Skeletal muscle cell (primary cell): ENCODE measurements at places on chromosomes 13 and 19.

DNA sequence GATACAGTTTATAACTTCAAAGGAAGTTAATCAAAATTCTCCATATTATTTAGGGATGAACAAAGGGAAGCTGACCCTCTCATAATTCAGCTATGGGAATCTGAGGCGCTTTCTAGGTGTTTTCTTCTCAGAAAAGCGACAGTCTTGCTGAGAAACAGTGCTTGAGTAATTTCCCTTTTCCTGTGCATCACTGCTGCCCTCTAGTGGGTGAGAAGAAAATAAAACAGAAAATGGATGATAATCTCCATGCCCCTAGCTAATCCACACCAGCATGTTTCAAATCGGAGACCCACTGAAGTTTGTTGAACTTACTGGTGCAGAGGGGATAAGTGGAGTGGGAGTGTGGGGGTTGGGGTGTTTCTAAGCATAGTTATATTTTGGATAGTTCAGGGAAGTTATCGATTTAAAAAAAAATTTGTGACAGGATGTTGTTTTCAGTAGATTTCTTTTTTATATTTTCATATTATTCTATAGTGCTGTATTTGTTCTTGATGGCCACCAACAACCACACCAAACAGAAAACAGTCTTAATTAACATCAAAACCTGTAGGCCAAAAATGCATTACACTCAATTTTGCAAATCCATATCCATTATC is 21.4 kb downstream of the LCP1 start:
- no peak for DNase-seq

DNA sequence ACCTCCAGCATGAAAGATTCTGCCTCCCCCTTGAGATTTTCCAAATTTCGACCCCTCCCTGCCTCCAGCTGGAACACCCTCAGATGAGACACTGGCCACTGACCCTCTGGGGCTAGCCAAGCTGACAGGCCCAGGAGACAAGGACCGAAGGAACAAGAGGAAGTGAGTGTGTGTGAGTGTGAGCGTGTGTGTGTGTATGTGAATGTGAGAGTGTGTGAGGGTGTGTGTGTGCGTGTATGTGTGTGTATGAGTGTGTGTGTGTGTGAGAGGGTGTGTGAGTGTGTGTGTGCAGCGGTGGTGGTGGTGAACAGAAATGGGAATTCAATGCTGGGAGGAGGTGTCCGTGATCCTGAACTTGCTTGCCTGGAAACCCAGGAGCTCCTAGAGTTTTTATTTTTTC is 13.8 kb downstream of the HRC start:
- DNase-seq: no peak

DNA sequence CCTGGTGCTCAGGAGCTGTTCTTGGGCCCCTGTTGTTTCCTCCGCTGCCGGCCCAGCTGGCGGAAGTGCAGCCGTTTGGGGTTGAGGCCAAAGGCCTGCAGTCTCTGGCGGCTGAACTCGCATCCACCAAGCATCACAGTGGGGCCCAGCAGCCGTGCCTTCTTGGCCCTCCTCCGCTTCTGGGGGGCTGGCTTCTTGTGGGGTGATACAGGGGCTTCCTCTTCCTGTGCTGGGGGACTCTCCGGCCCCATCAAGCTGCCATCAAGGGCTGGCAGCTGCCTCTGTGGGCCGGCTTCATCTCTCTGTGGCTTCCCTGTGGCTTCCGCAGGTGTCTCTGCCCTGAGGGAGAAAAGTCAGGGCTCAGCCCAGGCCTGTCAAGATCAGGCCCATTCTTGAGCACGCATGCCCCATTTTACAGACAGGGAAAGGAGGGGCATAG is 10.3 kb downstream of the ATG4D start:
- DNase-seq: no peak

DNA sequence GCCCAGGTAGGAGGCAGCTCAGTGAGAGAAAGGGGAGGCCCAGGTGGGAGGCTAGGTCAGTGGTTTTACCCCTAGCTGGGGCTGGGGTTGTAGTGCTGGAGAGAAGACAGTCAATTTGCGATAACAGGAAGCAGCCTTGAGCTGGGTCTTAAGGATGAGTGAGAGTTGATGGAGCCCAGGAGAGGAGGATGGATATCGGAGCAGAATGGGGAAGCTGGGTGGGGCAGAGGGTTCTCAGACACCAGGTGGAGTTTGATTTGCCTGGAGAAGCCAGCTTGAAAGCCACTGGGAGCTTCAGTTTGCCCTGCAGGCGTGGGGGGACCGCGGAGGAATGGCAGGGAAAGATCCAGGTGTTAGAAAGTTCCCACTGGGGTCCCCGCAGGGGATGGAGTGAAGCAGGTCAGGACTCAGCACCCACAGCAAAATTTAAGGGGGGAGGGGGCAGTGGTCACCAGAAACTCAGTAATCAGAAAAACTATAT is 836 bp upstream of the CDC42EP5 start:
- DNase-seq: no peak

GRCh38 chr13:20461860-20462532 is 63.7 kb downstream of the CRYL1 start:
- DNase-seq: no peak

DNA sequence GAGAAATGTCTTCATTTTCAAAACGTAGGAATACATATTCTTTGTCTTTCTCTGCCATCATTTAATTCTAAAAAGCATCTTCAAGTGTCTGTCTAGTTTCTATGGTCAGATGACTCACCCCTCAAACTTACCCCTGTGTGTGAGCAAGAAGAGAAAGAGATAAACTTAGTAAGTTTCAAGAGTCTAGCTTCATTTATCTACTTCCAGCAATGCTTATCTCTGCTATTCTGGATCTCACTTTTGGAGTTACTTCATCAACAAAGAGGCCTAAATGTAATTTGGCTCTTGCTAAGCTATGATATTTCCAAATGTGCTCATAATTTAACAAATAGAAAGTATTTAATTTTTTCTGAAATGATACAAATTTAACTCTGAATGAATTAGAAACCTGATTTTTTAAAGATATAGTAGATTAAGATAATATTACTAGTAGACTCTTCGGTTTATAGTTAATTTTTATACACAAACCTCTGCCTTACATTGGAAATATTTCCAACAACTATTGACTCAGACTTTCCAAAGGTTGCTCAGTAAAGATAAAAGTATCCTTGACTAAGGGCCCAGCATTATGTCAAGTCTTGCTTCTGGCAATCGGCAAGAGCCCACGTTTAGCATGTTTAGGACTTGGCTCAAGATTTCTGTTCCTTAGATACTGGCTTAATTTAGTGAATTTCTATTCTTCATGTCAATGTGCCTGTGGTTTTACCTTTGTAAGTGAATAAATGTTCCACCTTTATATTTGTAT is 1511.0 kb upstream of the SLC10A2 start:
- no peak for DNase-seq

GRCh38 chr13:43245374-43245964 is 222.1 kb downstream of the DNAJC15 start:
- peak; percentile 96 for DNase-seq

DNA sequence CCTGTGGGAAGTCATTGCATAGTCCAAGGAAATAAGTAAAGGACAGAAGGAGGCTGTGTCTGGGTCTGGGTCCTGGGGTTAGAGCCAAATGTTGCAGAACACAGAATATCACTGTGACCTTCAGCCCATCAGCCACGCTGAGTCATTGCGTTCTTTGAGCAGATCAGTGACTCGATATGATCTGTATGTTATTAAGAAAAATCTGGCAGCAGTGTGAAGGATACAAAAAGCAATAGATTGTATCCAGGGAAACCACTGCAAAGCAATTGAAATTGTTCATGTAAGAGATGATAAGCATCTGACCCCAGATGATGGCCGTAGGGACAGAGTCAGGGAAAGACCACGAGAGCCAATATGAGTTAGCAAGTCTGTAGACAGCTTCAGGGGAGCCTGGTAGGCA is 1575.1 kb upstream of the SLC10A2 start:
- DNase-seq: peak; percentile 13

DNA sequence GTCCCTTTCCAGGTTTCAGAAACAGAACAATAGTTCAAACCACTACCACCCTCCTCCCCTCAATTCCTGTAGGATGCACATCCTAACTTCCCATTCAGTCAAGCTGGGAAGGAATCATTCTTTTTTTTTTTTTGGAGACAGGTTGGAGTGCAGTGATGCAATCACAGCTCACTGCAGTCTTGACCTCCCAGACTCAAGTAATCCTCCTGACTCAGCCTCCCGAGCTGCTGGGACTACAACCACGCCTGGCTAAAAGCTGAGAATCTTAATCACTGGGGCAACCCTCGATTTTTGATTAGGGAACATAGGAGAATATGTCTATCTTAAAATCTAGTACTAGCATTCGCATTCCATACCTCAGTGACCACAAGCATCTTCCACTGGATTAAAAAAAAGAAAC is 146.2 kb downstream of the ABCC4 start:
- no peak for DNase-seq

GRCh38 chr13:36819739-36820090 is 693 bp downstream of the RFXAP start:
- DNase-seq: no peak

GRCh38 chr19:38049105-38049649 is 142.2 kb downstream of the SIPA1L3 start:
- no peak for DNase-seq

DNA sequence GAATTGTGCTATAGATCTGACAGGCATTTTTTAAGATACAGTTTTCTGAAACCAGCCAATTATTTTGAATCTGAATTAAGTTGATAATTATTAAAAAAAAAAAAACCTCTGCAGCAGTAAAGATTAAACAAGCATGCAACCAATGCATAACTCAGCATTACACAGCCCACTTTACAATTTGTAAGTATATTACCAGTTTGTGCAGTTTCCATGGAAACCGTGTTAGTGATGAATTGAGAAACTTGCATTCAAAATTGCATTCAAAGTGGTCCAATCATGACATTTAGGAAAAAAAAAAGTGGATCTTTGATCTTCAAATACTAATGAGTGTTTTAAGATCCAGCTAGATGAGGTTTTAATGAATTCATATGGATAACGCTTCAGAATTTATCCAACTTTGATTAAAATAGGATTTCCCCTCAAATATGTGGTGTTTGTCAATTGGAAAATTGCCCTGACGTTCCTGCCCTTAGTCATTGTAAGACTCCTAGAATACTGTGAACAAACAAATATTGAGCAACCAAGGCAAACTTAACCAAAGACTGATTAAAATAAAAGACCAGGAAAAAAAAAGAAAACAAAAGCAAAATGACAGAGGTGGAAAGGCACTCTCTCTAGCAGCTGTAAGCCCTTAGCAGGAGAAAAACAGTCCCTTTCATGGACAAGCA is 314.8 kb upstream of the MAB21L1 start:
- DNase-seq: no peak
